COR-L47 (cell line): ENCODE measurements at places on chromosomes 6 and 20.

DNA sequence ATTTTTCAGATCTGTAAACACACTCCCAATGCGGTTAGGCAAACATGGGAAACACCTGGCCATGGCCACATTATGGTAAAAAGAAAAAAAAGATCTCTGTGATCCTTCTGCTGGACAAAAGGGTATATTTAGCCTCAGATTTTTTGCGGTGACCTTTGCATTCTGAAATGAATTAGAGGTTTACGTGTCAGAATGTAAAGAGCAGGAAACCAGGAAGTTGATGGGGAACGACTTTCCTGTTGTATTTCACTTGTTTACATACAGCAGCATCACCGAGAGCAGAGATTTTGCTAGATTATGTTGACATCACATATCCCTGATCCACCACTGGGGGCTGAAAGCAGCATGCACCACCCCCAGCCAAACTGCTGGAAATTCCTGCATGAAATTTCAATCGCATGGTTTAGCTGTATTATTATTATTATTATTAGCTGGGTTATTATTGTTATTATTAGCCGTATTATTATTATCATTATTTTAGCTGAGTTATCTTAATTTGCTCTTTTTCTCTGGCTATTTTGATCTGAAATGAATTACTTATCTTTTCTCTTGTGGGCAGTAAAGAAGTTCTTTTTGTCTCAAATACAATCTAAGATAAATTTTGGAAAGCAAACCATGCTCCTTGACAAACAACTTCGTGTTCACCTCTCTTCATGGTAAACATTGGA lies 189.4 kb downstream of the ZFP64 start:
- peak; percentile 43 for DNase-seq

DNA sequence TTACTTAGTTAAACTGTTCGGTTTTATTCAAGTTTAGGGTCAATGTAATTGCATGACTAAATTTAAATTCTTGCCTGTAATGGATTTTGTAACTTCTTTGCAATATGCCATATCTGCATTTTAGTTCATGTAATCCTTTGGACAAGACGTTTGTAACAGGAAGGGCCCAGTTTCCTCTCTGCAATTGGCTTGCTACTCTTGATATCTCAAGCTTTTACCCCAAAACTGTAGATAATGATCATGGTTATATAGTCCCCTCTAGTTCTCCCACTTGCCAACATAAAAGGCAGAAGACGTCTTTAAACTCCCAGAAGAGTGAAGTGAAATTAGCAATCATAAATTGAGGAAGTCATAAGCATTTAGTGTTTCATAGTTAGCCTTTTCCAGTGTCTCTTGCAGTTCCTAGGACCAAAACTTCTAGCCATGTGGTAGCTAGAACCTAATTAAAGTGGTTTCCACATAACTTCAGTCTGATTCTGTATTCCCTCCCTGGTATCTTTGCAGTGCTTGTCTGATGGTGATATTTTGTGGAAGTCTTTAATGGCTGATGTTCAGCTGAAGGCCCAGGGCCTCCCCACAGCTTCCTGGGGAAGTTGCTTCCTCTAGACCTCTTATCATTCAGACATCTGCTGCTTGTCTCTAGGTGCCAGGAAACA lies 117.8 kb upstream of the SUPT3H start:
- DNase-seq: no peak

GRCh38 chr6:164039954-164040375 lies 625.4 kb downstream of the QKI start:
- no peak for DNase-seq

- no peak for DNase-seq
Measured at GRCh38 chr20:59185809-59186208, 22.2 kb downstream of the ZNF831 start.

DNA sequence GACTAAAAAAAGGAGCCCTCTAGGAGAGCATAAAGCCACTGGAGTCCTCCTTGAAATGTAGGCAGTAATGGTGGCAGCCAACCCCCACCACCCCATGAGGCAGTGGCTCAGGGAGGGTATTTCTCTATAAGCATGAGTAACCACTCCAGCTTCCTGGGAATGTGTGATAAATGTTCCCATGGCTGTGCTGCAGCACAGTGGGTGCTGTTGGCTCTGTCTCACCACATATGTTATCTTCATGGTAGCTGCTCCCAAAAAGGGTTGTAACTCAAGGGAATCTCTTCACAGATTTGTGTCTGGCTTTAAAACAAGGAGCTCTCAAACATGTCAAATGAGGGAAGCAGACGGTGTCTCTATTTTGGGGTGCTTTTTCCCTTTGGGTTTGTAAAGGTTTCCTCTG lies 7.5 kb upstream of the PHACTR1 start:
- DNase-seq: no peak

DNA sequence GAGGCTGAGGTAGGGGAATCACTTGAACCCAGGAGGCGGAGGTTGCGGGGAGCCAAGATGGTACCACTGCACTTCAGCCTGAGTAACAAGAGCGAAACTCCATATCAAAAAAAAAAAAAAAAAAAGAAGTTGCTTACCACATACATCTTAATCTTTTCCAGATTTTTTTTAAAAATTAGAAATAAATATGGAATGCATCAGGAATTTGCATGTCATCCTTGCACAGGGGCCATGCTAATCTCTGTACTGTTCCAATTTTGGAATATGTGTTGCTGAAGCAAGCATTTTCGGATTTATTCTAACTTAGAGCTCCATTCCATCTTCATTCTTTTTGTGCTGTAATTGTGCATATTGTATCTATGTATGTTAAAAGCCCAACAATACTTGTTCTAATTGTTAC lies 62.5 kb downstream of the TRPC4AP start:
- no peak for DNase-seq

DNA sequence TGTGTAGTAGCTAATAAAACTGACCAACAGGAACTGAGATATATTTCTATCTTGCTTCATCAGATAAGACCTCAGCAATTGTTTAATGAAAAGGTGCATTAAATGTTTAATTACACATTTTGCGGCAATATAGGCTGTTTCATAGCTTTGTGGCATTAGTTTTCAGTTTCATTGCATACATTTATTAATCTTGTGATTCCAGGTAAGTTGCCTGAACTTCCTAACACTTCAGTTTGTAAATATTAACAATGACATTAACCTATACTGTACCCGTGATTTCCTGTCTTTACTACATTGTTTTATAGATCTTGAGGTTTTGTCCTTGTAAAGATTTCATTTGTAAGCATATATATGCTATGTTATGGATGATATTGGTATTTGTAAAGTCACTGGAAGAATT lies 66.5 kb downstream of the PKIB start:
- DNase-seq: no peak

- no peak for DNase-seq
Measured at GRCh38 chr6:39153766-39154397, 38.9 kb upstream of the SAYSD1 start.

DNA sequence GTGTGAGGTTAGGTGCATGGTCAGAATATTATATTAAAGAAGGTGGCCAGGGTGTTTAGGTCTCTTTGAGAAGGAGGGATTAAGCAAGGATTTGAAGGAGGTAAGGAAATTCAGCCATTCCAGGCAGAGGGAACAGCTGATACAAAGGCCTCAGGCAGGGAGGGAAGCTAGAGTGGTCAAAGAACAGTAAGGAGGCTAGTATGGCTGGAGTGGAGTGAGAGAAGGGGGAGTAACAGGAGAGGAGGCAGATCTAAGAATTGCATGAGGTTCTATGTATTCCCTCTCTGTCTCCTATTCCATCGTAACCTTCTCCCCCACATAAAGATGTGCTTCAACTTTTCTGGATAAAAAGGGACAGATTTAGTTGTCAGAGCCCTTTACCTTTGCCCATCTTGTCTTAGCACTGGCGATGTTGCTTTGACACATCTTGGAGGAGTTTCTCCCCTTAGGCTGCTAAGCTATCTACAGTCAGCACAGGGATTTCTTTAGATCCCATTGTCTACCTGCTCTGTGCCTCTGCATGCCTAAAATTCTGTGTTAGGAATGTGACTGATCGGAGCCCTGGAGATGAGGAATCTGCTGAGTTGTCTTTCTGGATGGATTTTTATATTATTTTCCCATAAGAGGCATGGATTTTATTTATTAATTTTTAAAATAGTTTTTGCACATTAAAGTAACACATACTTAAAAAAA lies 59.9 kb downstream of the KLHL31 start:
- no peak for DNase-seq

- no peak for DNase-seq
Measured at GRCh38 chr6:47631797-47632196, 66.6 kb upstream of the ADGRF4 start.
